SK-N-SH (cell line): ENCODE measurements at places on chromosomes 4 and X. TPM values are rescaled to one million over a fixed set of nuclear protein-coding genes. Genes with fewer than 3 reads are reported as not detected.

DNA sequence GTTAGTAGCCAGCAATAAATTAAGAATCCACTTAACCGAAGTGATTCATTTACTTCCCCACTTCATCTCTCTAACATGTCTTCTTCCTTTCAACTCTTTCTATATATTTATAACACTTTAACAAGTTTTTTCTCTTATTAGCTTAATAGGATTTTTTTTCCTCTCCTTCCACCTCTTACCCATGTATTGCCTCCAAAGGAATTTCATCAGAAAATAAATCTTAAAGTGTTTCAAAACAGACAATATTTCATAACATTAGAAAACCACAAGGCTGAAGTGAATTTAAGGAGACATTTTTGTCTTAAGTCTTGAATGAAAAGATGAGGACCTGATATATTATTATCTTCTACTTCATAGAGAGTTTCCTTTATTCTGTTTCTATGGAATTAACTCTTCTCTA lies 101.5 kb downstream of the PDGFC start:
- no peak for DNase-seq

The NKX6-1 gene
- not detected in 2 replicates for polyA plus RNA-seq

The CYLC1 gene
- polyA plus RNA-seq: not detected in 2 replicates

- DNase-seq: no peak
Observed at GRCh38 chrX:69028006-69028760, 137.1 kb downstream of the PJA1 start.

- DNase-seq: peak; percentile 59
Observed at GRCh38 chrX:150364347-150365050, 1.4 kb downstream of the MAMLD1 start.

DNA sequence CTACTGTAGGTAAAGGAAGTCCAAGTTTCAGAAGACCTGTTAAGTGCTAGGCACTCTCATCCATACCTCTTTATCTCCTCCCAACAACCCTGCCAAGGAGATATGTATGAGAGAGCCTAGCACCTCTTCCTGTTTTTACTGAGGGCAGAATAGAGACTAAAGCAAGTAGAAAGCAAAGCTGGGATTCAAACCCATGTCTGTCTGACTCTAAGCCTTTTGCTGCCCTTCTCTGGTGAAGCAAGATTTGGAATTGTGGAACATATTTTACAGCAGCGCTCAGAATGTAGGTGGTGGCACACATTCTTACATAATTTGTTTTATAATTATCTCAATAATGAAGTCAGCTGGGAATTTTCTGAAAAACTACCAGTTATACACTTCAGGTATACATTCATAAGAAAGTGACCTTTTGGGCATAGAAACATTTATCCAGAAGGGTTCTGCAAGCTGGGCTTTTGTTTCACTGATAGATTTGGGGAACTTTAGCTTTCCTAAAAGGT lies 41.7 kb downstream of the SEPTIN11 start:
- no peak for DNase-seq

DNA sequence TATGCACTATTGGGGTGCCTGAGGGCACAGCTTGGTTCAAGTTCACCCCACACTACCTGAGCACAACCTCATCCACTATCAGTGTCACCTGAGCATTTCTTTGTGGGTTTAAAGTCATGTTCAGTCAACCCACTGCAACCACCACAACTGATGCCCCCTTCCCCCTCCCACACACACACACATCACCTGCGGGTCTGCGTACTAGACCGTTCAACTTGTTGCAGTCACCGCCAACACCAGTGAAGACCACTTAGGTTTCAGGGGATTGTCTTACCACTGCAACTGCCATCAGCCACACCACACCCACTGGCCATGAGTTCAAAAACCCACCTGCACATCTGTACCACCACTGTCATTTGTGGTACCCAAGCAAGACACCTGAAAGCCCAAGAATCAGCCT lies 355.0 kb downstream of the SH3BGRL start:
- DNase-seq: no peak

The XAGE1A gene
- polyA plus RNA-seq: 16.0 and 76.7 TPM in 2 replicates

DNA sequence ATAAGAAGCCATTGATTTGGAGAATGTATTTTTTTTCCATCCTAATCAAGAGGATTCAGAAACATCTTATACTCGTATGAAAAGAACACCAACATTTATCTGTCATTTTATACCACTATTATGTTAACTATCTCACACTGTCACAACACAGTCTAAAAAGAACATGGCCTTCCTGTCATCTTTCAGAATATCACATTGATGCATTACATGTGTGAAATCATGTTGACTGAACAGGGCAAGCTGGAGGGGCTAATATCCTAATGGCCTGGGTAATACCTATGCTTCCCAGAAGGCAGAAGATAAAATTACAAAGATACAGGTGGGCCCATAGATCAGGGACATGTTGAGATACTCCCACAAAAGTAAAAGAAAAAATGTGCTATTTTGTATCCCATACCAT lies 611.7 kb downstream of the STIM2 start:
- DNase-seq: no peak

GRCh38 chr4:16818005-16818404 lies 80.4 kb downstream of the LDB2 start:
- no peak for DNase-seq

DNA sequence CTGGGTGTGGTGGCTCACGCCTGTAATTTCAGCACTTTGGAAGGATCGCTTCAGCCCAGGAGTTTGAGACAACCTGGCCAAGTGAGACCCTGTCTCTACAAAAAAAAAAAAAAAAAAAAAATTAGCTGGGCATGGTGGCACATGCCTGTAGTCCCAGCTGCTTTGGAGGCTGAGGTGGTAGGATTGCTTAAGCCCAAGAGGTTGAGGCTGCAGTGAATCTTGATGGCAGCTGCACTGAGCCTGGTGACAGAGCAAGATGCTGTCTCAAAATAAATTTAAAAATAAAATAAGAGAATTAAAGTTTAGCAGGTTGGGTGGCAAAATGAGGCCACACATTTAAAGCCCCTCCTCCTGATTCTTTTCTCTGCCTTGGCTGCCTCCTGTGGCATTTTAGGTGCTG lies 47.1 kb downstream of the HTT start:
- no peak for DNase-seq

DNA sequence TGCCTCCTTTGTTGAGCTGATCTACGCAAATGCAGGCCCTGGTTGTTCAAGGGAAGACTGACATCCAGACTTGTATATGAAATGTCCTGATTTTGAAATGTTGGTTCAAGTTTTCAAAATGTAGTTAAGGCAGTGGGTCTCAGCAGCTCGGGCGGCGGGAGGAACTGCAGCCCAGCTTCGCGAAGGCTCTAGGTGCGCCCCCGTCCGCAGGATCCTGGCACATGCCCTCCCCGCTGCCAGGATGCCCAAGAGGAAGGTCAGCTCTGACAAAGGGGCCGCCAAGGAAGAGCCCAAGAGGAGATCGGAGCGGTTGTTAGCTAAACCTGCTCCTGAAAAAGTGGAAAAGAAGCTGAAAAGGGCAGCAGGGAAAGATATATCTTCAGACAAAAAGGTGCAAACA lies 1310.1 kb downstream of the ADGRL3 start:
- DNase-seq: no peak

- no peak for DNase-seq
Observed at GRCh38 chr4:140137671-140138070, 16.3 kb downstream of the MAML3 start.

DNA sequence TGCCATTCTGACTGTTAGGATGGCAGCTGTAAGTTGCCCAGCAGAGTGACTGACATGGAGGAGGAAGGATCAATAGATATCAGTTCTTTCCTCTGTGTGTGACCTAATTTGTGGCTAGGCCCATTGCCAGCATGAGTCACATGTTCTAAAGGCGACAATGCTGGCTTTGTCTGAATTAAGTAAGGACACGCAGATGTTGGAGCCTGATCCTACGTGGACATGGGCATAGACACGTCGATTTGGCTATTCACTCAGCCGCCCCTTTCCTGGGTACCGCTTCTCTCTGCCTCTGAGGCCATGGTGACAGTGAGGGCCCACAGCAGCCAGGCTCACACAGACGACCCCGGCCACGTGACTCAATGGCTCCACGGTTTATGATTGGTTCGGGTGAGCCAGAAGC lies 16.3 kb downstream of the PROM1 start:
- DNase-seq: no peak

DNA sequence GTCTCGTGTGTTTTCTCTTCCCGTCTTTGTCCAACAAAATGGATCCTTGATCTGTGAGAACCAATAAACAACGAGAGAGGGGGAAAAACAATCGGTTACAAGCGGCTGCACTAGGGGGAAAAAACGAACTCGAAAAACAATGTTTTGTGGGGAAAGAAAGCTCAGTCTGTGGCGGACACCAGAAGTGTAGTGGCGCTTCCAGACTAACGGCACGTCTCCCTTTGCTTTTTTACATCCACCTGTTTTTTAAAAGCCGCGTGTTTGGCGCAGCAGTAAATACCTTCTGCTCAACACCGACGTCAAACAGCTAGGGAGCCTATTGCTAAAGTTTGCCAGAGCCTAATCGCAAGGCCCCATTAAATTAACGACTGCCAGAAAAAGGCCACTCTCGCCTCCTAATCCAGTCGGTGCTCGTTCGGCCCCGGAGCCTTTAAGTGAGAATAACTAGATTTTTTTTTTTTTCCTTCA lies 3.3 kb downstream of the NKX6-1 start:
- no peak for DNase-seq

GRCh38 chr4:151215295-151215694 lies 61.7 kb upstream of the PRSS48 start:
- no peak for DNase-seq

DNA sequence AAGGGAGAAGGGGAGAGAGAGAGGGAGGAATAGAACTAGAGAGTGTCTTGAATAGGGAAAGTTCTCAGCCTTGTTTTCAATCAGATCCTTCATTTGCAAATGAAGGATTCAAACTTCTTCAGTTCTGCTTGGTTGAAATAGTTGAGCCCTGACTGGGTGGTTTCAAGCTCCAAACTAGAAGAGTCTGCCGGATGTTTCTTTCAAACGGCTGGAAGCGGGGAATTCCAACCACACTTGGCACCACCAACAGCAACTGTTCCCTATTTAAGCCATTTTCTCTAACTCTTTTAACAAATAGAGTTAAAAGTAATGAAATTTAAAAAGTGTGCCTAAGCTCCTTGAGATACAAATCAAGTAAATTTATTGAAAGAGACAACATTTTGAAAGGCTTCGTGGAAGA lies 67.5 kb upstream of the DDX60 start:
- no peak for DNase-seq

DNA sequence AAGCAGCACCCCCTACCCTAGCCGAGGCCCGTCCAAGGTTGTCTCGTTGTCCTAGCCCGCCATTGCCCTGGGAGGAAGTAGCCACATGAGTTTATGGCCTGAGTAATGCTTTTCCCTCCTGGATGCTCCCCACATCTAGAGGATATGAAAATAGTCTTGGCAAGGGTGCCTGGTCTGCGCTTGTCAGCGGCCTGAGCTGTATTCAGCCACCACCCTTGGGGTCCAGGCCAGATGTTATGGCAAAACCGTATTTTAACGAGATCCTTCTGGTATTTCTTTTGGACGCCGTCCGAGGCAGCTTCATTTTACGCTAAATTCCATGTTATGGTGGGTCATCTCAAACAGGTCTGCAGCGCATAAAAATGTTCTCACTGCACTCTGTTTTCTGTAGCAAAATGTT lies 89.3 kb downstream of the GPR143 start:
- DNase-seq: no peak

The NLGN3 gene
- 4.4 and 5.3 TPM in 2 replicates for polyA plus RNA-seq

- DNase-seq: no peak
Observed at GRCh38 chrX:9376111-9376510, 88.7 kb upstream of the TBL1X start.

The DMP1 gene
- polyA plus RNA-seq: not detected in 2 replicates
